ENCODE measurements at places on chromosomes 12 and 14.

DNA sequence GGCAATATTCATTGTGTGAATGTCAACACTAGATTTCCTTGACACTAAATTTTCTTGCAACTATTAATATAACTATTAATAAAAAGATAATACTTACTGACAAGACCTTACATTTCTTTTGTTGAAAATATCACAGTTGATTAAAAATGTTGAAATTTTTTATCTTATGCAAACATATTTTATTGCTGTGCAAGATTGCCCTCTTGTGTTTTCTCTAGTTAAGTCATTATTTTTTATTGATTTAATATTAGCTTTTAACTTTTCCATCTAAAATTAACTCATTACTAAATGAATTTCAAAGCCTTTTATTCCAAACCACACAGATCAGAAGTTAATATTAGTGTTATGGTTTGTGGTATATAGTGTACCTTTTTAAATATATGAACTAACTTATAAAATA is 11.7 kb upstream of the NAA30 start:
- DNase-seq = no peak

- DNase-seq = no peak
These were observed 822 bp upstream of the SOX5 start for GRCh38 chr12:23950210-23950774.

DNA sequence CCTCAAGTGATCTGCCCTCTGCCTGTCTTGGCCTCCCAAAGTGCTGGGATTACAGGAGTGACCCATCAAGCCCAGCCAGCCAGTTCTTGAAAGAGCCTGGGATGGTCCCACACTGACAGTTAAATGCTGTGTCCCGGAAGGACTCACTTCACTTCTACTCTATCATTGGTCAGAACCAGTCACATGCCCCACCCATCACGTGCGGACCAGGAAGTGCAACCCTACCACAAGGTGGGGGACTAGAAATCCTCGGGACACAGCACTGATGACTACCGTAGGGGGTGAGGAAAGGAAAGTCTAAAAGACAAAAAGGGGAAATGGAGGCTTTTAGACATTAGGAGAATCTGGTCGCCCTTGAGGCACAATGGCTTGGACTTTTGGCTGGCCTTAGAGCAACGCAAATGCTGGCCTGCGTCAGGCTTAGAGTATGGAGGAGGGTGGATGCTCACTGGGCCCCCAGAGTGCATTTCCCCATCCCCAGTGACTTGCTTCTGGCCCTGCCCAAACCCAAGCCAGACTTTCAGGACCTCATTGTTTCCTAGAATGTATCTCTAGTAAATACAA is 207.7 kb downstream of the TTC8 start:
- no peak for DNase-seq

DNA sequence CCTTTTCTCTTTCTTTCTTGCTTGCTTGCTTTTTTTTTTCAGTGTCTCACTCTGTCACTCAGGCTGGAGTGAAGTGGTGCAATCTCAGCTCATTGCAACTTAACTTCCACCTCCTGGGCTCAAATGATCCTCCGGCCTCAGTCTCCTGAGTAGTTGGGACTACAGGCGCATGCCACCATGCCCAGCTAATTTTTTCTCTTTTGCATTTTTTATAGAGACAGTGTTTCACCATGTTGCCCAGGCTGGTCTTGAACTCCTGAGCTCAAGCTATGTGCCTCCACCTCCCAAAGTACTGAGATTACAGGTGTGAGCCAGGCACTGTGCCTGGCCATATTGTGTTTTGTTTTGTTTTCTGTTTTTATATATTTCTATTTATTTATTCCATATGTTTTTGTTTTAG is 461.0 kb downstream of the ADAMTS20 start:
- no peak for DNase-seq

- DNase-seq = peak; percentile 63
These were observed 169.9 kb upstream of the HIF1A start for GRCh38 chr14:61525293-61526011.

- DNase-seq = no peak
These were observed 66.9 kb downstream of the DNAH10 start for GRCh38 chr12:123828854-123829547.

GRCh38 chr12:75058228-75058627 is 151.4 kb downstream of the KCNC2 start:
- DNase-seq = no peak

DNA sequence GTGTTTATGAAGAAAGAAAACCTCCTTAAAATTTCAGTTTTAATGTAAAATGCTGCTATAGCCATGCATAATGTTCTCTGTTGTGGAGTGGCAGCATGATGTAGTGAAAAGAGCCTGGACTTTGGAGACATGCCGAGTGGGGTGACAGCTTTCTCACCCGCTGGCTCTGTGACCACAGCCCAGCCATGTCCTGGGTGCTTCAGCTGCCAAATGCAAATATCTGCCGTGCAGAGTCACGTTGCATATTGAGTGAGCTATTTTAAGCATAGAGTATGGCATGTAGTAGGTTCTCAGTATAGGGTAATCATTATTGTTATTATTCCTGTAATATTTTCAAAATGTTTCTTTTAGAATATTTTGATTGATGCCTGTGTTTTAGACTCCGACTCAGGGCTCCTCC is 15.5 kb upstream of the TCTN2 start:
- DNase-seq = no peak

GRCh38 chr12:26273811-26274210 is 78.4 kb downstream of the SSPN start:
- no peak for DNase-seq

DNA sequence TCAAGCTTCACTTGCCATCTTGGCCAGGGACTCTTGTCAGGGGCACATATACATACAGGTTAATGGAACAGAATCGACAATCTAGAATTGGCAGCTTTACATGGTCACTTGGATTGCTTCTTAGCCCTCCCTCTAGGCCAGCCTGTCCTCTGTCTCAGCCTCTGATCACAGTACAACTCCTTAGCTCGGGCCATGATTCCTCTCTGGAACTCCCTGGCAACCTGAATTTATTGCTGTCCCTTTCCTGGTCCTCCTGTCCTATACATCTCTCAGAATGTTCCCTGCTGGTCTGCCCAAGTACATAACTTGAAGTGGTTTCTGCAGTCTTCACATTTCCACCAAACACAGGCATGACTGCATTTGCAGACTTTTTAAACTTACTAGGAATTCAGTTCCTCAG is 79.9 kb upstream of the CCDC175 start:
- DNase-seq = no peak

DNA sequence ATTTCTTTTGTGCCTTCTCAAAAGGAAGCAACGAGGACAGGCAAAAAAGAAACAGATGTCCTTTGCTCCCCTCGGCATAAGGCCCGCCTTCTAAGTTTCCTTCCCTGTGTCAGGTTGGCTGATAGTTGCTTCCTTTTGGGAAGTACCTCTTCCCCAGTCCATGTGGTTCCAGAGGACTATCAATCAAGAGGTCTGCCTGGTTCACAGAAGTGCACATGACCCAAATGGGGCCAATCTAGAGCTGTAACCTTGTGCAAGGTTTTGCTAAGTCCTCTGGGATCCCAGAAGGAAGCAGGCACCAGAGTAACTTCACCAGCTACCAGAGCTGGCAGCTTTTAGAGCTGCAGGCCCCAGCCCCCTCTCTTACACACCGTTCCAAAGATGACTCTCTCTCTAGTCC is 42.6 kb downstream of the TMEM63C start:
- DNase-seq = no peak

GRCh38 chr14:28875934-28876571 is 109.5 kb downstream of the FOXG1 start:
- no peak for DNase-seq

DNA sequence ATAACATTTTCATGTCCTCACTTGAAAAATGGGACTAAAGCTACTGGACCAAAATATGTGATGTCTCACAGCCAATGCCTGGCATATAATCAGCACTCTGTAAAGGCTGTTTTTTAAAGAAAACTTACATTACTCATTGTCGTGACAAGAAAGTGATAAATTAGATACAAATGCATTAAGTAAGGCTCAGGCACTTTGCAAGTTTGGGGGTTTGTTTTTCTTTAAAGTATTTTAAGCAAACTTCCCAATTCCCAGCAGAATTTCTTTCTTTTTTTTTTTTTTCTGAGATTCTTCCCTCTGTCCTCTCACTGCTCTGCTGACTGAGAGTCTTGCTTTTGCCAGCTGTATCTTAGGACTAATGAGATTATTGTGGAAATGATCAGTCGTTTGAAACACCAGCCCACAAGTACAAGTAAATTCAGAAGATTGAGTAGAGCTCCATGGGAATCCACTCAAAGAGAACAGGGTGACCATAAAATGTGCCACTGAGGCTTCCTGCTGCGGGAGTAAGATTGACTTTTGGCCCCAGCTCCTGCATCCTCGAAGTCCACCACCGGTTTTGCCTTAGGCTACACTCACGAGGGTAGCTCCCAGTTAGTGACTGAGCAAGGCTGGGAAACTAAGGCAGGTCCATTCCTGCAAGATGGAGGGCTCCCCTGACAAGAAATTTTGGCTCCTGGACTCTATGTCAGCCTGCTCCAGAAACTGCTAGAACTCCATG is 82.8 kb downstream of the TMTC1 start:
- no peak for DNase-seq

- DNase-seq = no peak
These were observed 5.0 kb downstream of the BIN2 start for GRCh38 chr12:51318846-51319599.

DNA sequence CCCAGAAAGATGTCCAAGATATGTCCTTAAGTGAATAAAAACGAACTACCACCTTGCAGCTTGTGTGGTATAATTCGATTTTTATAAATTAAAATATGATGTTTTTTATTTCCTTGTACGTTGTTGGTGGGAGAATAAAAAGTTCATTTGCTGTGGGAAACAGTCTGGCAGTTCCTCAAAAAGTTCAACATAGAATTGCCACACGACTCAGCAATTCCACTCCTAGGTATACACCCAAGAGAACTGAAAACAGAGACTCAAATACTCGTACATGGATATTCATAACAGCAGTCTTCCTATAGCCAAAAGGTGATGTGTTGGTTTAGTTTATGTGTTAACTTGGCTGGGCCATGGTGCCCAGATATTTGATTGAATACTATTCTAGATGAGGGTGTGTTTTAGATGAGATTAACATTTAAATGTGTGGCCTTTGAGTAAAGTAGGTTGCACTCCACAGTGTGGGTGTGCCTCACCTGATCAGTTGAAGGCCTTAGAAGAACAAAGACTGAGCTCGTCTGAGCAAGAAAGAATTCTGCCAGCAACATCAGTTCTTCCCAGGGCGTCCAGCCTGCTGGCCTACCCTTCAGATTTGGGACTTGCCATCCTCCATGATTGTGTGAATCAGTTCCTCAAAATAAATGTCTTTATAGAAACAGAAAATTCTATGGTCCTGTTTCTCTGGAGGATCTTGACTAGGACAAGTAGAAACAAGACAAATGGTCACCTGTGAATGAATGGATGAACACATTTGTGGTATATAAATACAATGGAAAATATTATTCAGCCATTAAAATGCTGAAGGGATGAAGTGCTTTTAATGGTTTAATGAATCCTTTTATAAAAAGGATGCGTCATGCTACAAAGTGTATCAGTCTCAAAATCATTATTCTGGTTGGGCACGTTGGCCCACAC is 5.1 kb upstream of the DENR start:
- DNase-seq = no peak

GRCh38 chr12:51886021-51886710 is 1.7 kb upstream of the ANKRD33 start:
- DNase-seq = no peak

DNA sequence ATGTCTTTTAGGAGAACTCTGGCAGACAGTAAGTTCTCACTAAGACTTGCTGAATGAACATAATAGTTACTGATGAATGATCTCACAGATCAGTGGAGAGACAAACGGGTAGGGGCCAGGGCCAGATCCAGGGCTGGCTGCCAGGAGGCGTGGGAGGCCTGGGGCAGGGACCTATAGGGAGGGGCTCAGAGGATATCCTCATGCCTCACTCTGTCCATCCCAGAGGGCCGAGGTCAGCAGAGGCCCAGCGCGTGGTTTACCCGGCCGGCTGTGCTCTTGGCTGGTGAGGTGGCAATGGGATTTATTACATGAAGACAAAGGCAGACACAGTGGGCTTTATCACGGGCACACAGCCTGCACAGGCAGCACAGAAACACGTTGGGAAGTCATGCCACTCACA is 85.4 kb downstream of the CHGA start:
- DNase-seq = no peak

DNA sequence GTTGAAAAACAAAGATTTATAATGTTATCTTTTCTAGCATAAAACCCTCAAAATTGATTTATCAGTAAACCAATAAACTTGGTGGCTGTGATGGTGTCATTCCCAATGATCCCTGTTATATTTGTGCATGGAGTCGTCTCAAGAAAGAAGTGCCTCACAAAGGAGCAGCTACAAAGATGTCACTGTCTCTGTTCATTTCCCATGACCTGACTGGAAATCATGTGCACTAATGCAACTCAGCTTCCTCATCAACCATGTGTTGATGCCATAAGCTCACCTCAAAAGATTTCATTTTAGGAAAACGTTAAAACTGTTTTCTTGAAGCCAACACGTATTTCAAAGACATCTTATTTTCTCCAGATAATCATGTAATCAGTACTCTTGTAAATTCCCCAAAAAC is 28.8 kb downstream of the CLEC1A start:
- DNase-seq = no peak

GRCh38 chr14:99996951-99997571 is 68.2 kb upstream of the EVL start:
- DNase-seq = no peak

DNA sequence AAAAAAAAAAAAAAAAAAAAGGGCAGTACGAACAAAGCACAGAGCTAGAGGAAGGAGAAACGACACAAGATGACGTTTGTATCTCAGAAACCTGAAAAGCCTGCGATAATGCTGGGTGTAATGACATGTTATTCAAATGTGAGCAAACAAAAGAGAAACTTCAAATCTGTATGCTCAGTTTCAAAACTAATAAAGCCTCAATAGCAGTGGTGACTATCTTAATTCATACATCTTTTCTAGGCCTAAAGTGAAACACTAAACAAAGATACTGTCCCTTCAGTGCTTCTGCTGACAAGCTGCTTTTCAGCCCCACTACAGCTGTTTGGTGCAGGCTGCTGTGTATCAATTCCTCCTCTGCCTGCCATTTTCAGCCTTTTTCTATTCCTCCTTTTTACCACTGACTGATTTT is 15.8 kb downstream of the ITPR2 start:
- DNase-seq = no peak

- DNase-seq = no peak
These were observed 140.8 kb upstream of the NEDD1 start for GRCh38 chr12:96766232-96766631.

GRCh38 chr14:30180219-30180618 is 252.6 kb upstream of the PRKD1 start:
- DNase-seq = no peak

- no peak for DNase-seq
These were observed 13.0 kb upstream of the P2RX4 start for GRCh38 chr12:121196902-121197301.
